Kidney (tissue), 22 donors: ENCODE measurements at places on chromosomes 2 and 18. TPM values are rescaled to one million over a fixed set of nuclear protein-coding genes. Genes with fewer than 3 reads are reported as not detected.

The ZSWIM2 gene
- polyA plus RNA-seq: not detected

The CPO gene
- polyA plus RNA-seq: 0.90 TPM

DNA sequence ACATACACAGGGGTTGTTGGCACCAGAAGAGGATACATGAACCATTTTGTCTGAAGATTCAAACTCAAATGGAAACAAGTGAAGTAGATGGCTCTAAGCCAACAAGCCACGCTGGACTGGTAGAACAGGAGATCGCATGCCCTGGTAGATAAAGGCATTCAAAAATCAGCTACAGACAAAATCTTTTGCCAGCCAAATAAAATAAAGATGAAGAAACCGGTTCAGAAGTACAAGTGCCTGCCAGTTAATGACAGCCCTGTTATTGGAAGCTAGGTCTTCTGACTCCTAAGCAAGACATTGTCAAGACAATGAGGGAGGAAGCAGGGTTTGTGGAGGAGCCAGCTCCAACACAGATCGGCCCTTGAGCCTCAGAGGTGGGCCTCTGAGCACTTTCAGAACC lies 52.3 kb downstream of the EHD3 start:
- H3K4me1 ChIP-seq: no peaks in the 10 kb centered on the region
- no peaks in the 10 kb centered on the region for H3K27me3 ChIP-seq
- DNase-seq: no peak
- no peak overlapping the region for H3K4me3 ChIP-seq
- no peak overlapping the region for H3K27ac ChIP-seq

DNA sequence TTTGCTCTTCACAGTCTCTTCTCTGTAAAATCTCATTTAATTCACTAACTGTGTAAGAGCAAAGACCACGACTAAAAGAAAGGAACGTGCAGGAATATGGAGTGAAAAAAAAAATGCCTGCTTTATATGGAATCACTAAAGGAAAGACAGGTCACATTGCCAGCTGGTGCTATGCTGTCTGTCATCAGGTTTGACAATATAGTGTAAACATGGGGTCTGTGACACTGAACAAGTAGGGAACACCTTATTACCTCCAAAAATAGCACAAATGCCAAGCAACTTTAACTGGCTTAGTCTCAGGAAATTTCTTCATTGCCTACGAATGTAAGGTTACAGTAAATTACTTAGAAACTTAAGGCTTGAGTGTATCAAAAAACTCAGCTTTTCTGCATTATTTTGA lies 364.5 kb upstream of the LINC00305 start:
- no peak for DNase-seq
- H3K27me3 ChIP-seq: no peaks in the 10 kb centered on the region
- H3K4me3 ChIP-seq: no peak overlapping the region
- no peaks in the 10 kb centered on the region for H3K4me1 ChIP-seq
- no peaks in the 10 kb centered on the region for H3K36me3 ChIP-seq
- H3K27ac ChIP-seq: no peak overlapping the region

- H3K36me3 ChIP-seq: no peaks in the 10 kb centered on the region
- H3K4me1 ChIP-seq: no peaks in the 10 kb centered on the region
- no peak overlapping the region for H3K4me3 ChIP-seq
Measured at GRCh38 chr18:42196651-42197050, 241.6 kb downstream of the PIK3C3 start.

GRCh38 chr2:68391869-68392268 lies 26.8 kb downstream of the PLEK start:
- H3K4me1 ChIP-seq: no peaks in the 10 kb centered on the region
- no peak overlapping the region for H3K4me3 ChIP-seq
- no peaks in the 10 kb centered on the region for H3K27me3 ChIP-seq
- H3K36me3 ChIP-seq: no peaks in the 10 kb centered on the region

DNA sequence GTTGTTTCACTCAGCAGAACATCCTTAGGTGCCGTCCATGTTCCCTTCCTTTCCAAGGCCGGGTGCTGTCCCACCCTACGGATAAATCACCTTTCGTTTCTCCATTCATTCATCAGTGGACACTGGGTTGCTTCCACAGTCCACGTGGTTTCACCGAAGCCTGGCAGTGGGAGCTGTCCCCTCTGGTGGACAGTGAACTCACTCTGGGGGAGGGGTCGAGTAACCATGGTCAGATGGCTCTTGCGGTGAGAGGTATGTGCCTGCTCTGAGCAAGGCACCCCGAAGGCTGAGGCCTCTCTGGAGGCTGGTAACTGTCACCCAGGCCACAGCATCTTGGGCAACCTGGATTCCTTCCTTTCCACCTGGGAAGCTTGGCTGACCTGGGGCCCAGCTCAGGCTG lies 61.5 kb upstream of the TWIST2 start:
- no peaks in the 10 kb centered on the region for H3K27me3 ChIP-seq
- no peak overlapping the region for H3K27ac ChIP-seq
- no peaks in the 10 kb centered on the region for H3K36me3 ChIP-seq

DNA sequence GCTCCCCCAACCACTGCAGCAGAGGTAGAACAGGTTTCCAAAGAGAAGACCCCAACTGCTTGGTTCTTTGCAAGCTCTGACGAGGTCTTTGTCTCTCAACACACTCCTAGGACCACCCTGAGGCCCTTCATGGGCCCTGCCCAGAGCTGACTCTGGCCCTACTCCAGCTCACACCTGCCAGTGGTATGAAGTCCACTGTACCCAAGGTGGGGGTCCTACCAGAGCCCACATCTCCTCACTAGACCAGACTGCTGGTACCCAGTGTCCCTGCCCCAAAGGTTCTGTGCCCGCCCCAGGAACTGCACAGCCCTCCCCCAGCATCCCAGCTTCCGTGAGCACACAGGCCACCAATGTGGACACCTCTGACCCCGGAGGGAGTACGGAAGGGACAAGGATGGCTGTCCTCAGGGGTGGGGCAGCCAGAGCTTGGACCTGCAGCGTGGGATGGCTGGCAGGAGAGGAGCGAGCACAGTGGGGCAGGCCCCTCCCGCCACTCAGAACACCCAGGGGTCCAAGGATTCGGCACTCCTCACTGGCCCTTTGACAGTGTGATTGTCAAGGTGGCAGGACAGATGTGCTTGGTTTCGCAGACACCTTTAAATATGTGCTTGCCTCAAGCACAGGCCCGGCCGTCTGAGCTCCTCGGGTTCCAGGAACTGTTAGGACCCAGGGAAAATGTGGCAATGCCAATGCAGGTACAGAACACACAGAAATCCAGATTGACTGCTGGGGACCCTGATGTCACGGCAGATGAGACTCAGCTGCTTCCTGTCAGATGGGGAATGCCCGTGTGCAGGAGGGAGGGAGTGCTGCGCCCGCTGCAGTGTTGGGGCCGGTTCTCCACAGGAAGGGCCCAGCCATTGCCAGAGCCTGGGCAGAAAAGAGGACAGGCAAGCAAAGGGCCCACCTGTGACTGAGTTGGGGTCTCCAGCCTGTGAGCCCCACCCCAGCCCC lies 51.2 kb downstream of the MTERF4 start:
- peak; percentile 7 for DNase-seq
- H3K27me3 ChIP-seq: no peaks in the 10 kb centered on the region
- no peaks in the 10 kb centered on the region for H3K4me1 ChIP-seq
- no peak overlapping the region for H3K27ac ChIP-seq

DNA sequence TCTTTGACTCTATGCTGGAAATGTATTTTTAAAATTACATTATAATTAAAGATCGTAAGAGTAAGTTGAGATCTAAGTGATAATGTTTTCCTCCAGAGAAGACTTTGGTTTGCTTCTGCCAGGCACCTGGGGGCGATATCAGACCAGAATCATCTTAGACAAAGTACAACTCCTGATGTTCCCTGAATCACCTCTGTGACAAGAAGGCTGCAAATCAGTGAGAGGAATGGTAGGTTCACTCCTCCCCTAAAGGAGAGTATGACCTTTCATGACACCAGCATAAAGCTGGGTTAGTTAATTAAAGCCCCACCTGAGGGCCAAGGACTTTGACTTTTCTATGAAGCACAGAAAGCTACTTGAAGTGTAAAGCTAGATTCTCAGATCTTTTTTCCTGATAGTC lies 114.4 kb upstream of the DTNA start:
- H3K27ac ChIP-seq: no peak overlapping the region
- H3K36me3 ChIP-seq: no peaks in the 10 kb centered on the region
- peak; percentile 37 for DNase-seq
- H3K4me3 ChIP-seq: no peak overlapping the region
- no peaks in the 10 kb centered on the region for H3K4me1 ChIP-seq
- no peaks in the 10 kb centered on the region for H3K27me3 ChIP-seq

DNA sequence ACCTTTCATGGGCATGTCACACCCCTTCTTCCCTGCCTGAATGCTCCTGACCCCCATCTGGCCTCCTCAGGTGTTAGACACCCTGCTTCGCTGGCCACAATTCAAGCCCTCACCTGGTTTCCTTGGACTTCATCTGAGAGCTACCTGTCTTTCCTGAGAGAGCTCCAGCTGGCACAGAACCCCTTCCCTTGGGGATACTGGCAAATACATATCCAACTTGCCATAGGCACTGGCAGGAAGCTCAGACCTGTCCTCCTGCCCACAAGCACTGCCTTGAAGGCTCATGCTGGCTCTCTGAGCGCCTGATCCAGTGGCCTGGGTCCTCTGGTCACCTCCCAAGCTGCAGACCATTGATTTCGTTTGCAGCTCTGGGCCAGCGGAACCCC lies 74.1 kb upstream of the MAP4K3 start:
- H3K4me3 ChIP-seq: no peak overlapping the region
- no peaks in the 10 kb centered on the region for H3K36me3 ChIP-seq
- DNase-seq: peak; percentile 40
- H3K27me3 ChIP-seq: no peaks in the 10 kb centered on the region
- H3K27ac ChIP-seq: peak overlapping the region; percentile 19

- no peaks in the 10 kb centered on the region for H3K4me1 ChIP-seq
- no peak overlapping the region for H3K4me3 ChIP-seq
- no peaks in the 10 kb centered on the region for H3K27me3 ChIP-seq
- no peak overlapping the region for H3K27ac ChIP-seq
- peak; percentile 58 for DNase-seq
- H3K36me3 ChIP-seq: no peaks in the 10 kb centered on the region
Measured at GRCh38 chr2:239750045-239750835, 274.9 kb downstream of the NDUFA10 start.

DNA sequence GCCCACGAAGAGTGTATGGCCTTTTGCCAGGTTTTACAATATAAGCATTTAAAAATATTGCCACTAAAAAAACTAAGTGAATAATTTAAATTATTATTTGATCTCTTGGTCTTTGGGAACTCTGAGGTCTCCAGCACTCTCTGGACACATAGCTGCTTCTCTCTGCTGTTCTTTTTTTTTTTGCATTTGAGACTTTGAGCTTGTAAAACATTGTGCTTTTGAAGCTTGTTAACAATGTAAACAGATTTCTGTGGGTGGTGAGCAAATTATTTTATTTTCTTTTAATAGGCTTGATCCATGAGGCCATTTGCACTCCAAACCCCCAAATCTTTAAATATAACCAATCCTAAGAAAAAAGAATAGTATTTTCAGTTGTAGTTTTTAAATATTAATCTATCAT lies 42.0 kb downstream of the DCAF17 start:
- H3K36me3 ChIP-seq: no peaks in the 10 kb centered on the region
- no peaks in the 10 kb centered on the region for H3K27me3 ChIP-seq
- no peak overlapping the region for H3K4me3 ChIP-seq
